Amniotic stem cell (primary cell): ENCODE measurements at places on chromosomes 13 and 19.

GRCh38 chr13:28415994-28416421 lies 78.9 kb downstream of the FLT1 start:
- DNase-seq = no peak

DNA sequence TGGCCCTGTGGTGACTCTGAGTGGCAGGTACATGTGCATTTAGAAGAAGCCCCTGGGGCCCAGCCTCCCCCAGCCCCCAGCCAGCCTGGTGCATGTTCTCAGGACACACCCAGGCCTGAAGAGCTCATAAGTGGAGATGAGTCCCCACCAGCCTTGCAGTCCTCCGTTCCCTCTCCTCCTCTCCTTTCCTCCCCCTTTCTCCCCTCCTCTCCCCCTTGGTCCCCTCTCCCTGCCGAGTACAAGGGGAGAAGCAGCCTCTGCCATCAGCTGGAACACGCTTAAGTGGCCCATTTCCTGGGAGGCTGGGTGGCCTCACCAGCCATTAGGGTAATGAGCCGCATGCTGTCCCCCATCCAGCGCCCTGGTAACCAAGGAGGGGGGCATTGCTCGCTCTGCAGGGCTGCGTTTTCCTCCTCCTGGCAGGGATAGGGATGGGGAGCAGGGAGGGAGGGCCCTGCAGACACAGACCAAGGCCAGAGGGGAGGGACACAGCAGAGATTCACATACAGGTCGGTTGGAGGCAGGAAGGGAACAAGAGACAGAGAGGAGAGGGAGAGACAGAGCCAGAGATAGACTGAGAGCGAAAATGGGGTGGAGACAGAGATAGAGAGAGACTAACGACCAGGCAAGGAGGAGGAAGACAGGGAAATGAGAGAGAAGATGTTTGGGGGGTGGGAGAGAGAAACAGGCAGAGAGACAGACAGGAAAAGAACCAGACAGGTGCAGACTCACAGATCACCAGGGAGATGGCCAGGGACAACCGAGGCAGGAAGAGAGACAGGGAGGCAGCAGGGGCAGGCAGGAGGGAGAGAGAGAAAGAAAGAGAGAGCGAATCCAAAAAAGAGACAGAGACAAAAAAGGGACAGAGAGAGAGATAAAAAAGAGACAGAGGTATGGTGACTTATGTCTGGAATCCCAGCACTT lies 19.3 kb upstream of the DPP9 start:
- no peak for DNase-seq

GRCh38 chr13:113843063-113843654 lies 20.7 kb downstream of the GAS6 start:
- DNase-seq = no peak

GRCh38 chr13:112869202-112870050 lies 99.6 kb upstream of the MCF2L start:
- DNase-seq = no peak

DNA sequence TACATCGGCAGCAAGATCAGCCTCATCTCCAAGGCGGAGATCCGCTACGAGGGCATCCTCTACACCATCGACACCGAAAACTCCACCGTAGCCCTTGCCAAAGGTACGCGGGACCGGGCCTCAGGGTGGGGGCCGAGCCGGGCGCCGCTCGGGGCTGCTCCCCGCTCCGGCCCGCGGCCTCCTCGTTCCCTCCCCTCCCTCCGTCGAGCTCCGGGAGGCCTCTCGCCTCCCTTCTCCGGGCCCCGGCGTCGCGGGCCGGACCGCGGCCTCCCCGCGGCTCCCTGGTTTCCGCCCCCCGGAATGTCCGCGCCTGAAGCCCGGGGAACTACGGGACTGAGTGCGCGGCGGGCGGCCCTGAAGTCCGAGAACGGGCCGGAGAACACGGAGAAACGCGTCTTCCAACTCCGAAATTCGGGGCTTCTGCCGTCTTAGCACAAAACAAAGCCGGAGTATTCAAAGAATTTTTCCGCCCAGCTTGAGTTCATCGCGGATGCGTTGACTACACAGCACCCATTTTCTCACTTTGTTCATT lies 423 bp downstream of the LSM14A start:
- DNase-seq = no peak

GRCh38 chr19:5967994-5968430 lies 9.9 kb downstream of the RANBP3 start:
- DNase-seq = peak; percentile 35

- DNase-seq = no peak
Measured at GRCh38 chr19:18091217-18091608, 4.5 kb upstream of the IL12RB1 start.

DNA sequence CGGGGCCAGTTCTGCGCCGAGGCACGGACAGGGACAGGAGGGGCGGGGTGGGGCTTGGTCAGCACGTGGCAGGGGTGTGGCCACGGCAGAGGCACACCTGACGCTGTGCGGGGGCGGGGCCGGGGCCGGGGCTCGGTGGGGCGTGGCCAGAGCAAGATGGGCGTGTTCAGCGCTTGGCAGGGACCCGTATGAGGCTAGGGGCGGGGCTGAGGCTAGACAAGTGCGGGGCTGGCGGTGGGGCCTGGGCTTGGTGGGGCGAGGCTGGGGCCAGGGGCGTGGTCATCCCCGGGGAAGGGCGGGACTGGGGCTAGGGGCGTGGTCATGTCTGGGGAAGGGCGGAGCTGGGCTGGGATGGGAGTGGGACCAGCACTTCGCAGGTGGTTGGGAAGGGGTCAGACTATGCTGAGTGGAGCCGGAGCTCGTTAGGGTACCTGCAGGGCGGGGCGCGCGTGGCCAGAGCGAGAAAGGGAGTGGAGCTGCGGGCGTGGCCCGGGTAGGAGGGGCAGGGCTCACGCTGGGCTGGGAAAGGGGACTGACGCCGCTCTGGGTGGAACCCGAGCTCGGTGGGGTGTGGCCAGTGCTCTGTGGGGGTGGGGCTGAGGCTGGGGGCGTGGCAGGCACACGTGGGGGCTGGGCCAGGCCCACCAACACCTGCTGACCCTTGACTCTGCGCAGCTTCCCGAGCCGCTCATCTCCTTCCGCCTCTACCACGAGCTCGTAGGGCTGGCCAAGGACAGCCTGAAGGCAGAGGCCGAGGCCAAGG lies 12.8 kb downstream of the POLR2E start:
- no peak for DNase-seq

GRCh38 chr13:53007872-53008271 lies 20.7 kb upstream of the OLFM4 start:
- no peak for DNase-seq

DNA sequence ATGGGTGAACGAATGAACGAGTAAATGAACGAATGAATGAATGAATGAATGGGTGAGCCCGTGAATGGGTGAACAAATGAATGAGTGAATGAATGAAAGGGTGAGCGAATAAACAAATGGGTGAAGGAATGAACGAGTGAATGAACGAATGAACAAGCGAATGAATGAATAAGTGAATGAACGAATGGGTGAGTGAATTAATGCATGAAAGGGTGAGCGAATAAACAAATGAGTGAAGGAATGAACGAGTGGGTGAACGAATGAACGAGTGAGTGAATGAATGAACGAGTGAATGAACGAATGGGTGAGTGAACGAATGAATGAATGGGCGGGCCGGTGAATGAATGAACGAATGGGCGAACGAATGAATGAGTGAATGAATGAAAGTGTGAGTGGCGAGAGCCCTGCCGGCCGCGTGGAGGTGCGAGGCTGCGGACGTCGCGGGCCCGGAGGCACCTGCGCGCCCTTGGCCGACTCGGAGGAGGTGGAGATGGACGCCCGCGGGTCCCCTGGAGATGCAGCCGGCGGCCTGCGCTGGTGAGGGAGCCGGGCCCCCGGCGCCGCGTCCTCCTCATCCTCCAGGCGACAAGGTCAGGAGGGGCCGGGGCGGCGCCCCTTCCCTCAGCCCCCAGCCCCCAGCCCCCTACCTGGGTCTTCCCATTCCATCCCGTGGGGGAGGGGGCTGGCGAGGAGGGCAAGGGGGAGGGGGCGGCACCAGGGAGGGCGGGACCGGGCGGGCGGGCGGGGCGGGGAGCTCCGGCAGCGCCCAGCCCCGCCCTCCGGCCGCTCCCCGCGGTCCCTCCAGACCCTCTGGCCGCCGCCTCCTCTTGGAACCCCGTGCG lies 15.4 kb downstream of the ANKRD24 start:
- no peak for DNase-seq

DNA sequence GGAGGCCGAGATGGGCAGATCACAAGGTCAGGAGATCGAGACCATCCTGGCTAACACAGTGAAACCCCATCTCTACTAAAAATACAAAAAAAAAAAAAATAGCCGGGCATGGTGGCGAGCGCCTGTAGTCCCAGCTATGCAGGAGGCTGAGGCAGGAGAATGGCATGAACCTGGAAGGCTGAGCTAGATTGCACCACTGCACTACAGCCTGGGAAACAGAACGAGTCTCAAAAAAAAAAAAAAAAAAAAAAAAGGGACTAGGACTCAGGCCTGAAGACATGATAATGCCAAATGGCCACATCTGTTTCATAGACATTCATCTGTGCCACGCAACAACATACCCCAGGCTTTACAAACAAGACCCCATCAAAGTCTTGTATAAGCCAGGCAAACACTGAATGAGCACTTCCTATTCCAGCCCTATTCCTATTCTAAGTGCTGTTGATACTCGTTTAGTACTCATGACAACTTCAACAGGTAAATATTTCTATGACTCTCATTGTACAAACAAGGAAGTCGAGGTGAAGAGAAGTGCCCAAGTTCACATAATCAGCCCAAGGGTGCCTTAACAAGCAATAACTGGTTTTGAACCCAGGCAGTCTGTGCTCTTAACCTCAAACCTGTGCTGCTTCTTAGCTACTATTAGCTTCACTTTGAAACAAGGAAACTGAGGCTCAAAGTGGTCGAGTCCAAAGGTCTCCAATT lies 1.7 kb downstream of the B9D2 start:
- DNase-seq = no peak

DNA sequence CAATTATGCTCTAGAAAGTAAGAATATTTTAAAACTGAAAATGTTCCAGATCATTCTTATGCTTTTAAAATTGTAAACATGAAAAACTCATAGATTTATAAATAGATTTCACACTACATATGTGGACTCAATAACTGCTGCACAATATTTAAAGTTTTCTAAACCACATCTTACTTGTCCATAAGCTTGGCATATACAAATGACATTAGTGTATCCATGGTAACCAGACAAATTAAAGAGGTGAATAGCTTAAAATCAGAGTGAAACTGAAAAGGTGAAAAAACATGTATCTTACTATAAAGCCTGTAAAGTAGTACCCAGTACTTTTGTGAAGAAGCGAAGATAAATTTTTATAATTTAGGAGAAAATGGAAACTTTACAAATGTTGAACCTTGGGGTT lies 151.2 kb upstream of the MYO16 start:
- no peak for DNase-seq

- DNase-seq = no peak
Measured at GRCh38 chr19:40322951-40323615, 25.1 kb downstream of the C19orf47 start.

DNA sequence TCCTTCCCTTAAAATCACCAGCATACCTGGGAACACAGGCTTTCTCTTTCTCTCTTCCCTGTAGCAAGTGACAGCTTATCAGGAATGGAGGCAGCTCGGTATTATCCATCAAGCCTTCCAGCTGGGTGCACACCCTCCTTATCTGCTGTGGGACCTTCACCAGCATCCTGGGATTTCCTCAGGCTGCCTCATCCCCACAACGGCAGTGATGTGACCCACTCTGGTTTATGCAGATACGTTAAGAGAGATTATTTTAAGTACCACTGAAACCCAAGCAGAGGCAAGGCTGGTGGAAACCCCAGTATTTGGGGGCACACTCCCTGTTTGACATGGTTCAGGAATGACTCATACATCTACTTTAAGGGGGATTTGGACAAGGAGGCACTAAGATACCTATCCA lies 192.1 kb downstream of the TM9SF2 start:
- no peak for DNase-seq

DNA sequence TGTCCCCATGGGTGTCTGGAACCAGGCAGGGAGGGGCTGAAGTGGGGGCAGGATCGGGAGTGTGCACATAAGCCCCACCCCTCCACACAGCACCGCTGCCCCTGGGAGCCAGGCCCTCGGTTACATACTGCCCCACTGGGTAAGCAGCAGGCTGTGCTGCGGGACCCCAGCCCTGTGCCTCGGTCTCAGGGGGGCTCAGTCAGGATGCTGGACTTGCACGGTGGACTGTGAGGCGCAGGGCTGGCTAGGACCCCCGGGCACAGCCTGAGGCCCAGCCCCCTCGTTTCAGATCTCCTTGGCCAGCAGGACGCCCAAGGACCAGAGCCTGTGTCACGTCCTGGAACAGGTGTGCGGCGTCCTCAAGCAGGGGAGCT lies 16.3 kb downstream of the MPND start:
- DNase-seq = no peak

DNA sequence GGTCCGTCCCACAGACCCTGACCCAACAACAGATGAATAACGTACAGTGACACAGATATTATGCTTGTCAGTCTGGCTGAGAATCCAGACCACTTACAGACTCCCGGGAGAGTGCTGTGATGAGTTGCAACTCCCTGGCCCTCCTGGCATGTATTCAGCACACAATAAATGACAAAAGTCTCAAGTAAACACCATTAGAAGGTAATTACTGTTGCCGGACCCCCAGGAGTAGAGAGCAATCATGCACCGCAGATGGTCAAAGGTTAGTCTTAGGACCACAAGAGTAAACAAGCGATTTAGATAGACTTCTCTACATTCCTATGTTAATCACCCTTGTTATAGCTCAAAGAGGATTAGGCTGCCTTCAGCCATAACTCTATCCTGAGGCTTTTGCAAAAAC lies 726.4 kb upstream of the GPC6 start:
- no peak for DNase-seq

- no peak for DNase-seq
Measured at GRCh38 chr13:73336773-73337172, 278.0 kb downstream of the KLF5 start.

- DNase-seq = no peak
Measured at GRCh38 chr13:98349731-98350305, 172.7 kb upstream of the RNF113B start.

DNA sequence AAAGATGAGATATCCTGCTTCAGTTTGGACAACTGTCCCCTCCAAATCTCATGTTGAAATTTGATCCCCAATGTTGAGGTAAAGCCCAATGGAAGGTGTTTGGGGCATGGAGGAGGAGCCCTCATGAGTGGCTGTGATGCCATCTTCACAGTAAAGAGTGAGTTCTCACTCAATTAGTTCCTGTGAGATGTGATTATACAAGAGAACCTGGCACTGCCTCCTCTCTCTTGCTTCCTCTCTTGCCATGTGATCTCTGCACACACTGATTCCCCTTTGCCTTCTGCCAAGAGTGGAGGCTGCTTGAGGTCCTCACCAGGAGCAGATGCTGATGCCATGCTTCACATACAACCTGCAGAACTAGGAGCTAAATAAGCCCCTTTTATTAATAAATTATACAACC lies 86.9 kb downstream of the HSPH1 start:
- DNase-seq = no peak

DNA sequence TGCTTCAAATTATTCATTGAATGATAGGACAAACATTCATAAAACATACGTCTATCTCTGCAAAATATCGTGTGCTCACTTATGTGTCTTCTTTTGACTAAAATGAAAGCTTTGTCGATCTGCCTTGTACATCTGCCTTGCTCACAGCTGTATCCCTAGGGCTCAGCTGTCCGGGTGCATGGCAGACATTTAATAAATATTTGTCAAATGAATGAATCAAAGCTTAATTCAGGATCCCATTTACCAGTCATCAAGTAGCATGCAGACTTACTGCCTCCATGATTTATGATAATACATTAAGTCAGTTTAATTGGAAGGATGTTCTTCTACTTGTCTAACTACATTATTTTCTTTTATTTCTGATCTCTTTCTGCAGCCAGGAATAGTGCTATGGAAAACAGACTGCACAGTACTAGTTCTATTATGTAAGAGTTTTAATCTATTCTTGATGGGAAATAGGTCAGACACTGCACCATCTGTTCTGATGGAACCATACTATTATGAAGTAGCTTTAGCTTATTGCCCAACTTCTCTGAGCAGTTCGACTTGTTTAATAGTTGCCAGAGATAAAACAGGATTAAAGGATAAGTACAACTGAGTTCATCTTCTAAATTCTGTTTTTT lies 13.2 kb downstream of the SLC46A3 start:
- no peak for DNase-seq
